ENCODE measurements at places on chromosomes 11 and 22. TPM values are rescaled to one million over a fixed set of nuclear protein-coding genes. Genes with fewer than 3 reads are reported as not detected.
A peak's percentile ranks its signal among the peaks of the same experiment; 100 is the strongest.

Gene PHF21A
- 38.3 TPM for total RNA-seq

Gene RASL10A
- 0.52 TPM for total RNA-seq

GRCh38 chr11:61173456-61173855 lies 12.2 kb upstream of the VPS37C start:
- H3K27me3 ChIP-seq = peaks cover 12% of the 10 kb centered on the region
- H3K27ac ChIP-seq = no peak overlapping the region
- no peaks in the 10 kb centered on the region for H3K36me3 ChIP-seq

DNA sequence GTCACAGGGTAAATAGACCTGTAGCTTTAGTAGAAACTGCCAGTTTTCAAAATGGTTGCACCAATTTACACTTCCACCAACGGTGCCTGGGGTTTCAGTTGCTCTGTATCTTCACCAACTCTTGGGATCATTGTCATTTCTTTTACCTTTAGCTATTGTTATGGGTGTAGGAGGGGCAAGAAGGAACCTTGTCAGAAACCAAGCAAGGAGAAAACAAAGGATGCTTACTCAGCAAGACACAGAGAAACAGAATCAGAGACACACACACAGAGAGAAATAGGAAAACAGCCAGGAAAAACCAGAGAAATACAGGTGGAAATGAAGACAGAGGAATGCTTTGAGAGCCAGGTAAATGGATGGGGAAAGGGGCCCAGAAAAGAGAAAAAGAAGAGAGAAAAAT lies 367.6 kb downstream of the MIAT start:
- H3K36me3 ChIP-seq = no peaks in the 10 kb centered on the region
- no peak overlapping the region for H3K27ac ChIP-seq
- H3K4me3 ChIP-seq = no peak overlapping the region
- peaks cover 10% of the 10 kb centered on the region for H3K27me3 ChIP-seq
- DNase-seq = no peak

DNA sequence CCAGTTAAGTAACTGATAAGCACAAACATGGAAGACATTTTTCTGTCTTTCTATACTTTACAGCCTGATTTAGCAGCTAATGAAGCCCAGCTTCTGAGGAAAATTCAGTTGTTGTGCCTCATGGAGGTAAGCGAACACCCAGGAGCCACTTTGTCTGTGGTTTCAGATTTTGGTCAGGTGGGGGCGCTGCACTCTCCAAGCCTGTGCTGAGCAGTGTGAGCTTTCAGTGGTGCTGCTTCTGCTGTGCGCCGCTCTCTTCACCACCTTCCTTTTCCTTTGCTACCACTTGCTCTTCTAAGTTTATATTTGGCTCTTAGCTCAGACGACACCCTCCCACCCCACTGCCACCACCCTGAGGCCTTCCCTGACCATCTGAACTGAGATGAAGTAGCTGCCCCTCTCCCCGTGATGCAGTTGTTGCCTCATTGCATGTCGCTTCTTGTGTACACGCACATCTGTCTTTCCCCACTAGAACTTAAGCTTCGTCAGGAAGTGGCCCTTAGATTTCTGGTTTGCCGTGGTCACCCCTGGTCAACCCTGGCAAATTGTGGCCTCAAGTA lies 14.0 kb downstream of the PSMD13 start:
- no peaks in the 10 kb centered on the region for H3K27me3 ChIP-seq
- no peak overlapping the region for H3K4me3 ChIP-seq
- H3K27ac ChIP-seq = no peak overlapping the region
- peaks cover 13% of the 10 kb centered on the region for H3K4me1 ChIP-seq
- peaks cover 71% of the 10 kb centered on the region for H3K36me3 ChIP-seq

- H3K36me3 ChIP-seq = no peaks in the 10 kb centered on the region
- no peaks in the 10 kb centered on the region for H3K4me1 ChIP-seq
- no peak overlapping the region for H3K27ac ChIP-seq
- no peak for DNase-seq
- H3K4me3 ChIP-seq = no peak overlapping the region
These were observed 34.7 kb upstream of the SEPTIN5 start for GRCh38 chr22:19679522-19680101.

DNA sequence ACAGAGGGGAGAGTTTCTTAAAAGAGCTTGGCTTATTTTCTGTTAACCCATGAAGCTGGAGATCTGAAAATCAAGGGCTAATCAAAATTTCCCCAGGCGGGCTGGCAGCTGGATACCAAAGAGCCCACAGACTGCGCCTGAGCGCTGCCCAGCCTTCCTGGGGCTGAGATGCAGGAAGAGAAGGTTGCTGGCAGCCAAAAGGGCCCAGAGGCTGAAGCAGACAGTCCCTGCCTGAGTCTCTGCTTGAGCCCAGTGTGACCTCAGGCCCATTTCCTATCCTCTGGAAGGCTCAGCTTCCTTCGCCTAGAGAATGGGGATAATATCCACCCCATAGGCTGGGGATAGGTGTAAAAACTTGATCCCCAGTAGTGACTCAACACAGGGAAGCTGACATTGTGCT lies 49.1 kb downstream of the ARRB1 start:
- H3K36me3 ChIP-seq = no peaks in the 10 kb centered on the region
- no peak for DNase-seq
- no peaks in the 10 kb centered on the region for H3K4me1 ChIP-seq
- H3K27me3 ChIP-seq = no peaks in the 10 kb centered on the region
- no peak overlapping the region for H3K27ac ChIP-seq

DNA sequence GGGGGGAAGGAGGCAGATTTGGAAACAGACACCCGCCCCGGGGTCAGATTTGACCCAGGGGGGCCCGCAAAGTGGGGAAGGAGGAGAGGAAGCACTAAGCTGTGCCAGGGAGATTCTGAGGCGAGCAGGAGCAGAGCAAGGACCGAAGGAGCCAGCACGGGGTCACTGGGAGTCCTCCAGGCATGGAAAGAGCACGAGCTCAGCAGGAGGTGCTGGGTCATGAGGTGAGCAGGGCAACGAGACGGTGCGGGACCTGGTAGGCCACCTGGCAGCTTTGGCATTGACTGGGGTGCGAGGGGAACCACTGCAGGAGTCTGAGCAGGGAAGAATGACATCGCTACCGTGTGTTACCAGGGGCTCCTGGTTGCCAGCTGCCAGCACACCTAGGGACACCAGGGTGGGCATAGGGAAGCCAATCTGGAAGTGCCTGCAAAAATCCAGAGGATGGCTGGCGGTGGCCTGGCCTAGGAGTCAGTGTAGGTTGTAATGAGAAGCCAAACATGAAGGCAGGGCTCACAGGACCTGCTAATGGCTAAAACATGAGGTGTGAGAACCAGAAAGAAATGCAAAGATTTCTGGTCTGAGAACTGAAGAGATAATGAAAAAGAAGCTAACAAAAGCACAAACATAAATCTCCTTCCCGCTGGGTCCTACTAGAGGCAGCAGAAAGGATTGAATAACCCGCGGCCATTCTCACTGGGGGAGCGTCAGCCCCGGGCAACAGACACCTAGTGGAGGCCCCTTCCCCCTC lies 63.5 kb downstream of the MICAL3 start:
- H3K27me3 ChIP-seq = no peaks in the 10 kb centered on the region
- H3K4me1 ChIP-seq = no peaks in the 10 kb centered on the region
- no peak overlapping the region for H3K4me3 ChIP-seq
- H3K36me3 ChIP-seq = no peaks in the 10 kb centered on the region

DNA sequence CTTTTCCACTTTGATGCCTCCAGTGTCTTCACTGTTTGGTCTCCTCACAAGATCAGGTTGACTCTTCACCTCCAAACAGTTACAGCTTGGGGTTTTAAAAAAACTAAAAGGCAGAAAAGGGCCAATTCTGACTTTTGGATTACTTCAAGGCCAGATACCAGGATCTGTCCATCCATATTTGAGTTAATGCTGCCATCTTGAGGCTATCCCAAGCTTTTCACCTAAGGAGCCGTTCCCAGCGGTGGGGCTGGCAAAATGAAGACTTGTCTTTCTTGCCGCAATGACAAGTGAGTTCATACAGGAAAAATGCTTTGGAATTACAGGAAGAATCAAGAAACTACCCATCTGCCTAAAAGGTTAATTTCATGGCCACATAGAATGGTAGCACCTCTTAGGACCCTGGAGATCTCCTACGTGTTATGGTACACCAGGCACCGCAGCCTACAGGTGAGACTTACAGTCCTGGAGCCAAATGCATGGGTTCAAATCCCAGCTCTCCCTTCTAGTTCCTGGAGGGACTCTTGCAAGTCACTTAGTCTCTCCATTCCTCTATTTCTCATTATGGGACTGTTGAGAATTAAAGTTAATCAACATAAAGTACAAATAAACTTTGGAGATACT lies 6.0 kb upstream of the OR5B21 start:
- peaks cover 10% of the 10 kb centered on the region for H3K4me1 ChIP-seq
- DNase-seq = no peak
- H3K36me3 ChIP-seq = no peaks in the 10 kb centered on the region

DNA sequence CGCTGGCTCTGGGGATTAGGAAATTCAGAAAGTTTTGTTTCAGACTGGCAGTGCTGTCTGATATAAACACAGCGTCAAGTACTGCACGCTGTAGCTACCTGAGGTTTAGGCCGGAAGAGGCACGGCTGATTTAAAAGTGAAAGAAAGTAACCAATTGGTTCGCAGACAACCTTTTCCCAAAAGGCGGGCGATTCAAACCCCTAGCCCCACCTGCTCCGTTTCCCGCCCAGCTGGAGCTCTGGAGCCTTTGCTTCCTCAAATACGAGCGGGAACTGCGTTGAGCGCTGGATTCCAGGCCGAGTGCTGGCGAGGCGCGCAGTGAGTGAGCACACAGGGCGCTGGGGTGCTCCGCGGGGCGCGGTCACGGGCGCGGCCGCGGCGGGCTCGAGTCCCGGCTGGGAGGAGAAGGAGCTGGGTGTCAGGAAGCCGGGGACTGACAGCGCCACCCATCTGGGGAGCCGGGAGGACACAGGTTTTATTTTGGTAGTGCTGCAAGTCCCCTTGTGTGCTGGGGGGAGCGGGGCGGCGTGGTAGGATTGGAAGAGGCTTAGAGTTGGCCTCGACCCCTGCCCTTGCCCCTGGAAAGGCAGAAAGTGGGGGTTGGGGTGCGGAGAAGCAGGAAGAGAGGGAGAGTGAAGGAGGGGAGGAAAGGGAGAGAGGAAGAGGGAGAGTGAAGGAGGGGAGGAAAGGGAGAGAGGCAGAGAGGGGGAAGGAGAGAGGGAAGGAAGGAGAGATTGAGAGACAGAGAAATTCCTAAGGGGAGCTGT lies 2.1 kb downstream of the FAM111A start:
- H3K4me3 ChIP-seq = peak overlapping the region; percentile 94
- H3K4me1 ChIP-seq = peaks cover 73% of the 10 kb centered on the region
- peaks cover 51% of the 10 kb centered on the region for H3K36me3 ChIP-seq
- H3K27me3 ChIP-seq = no peaks in the 10 kb centered on the region
- peak; percentile 75 for DNase-seq

DNA sequence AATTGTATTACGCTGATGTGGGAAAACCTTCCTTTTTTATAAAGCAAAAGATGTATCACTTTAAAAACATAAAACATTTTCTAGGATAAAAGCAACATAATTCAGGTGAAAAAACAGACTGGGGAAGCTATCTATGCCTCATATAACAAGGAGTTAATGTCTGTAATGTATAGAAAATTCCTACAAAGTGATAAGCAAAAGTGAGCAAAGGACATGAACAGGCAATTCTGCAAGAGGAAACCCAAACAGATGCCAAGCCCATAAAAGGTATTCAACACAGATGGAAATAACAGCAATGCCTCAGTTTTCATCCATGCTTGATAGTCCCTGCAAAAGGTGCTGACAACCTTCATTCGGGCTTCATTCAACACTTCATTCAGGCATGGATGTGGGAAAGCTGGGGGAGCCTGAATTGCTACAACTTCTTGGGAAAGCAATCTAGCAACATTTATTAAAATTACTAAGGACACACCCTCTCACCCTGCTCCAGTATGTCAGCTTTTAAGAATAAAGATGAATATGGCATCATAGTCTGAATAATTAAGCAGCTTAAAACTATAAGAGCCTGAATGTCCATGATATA lies 39.3 kb downstream of the KCNQ1OT1 start:
- no peaks in the 10 kb centered on the region for H3K27me3 ChIP-seq
- no peak overlapping the region for H3K27ac ChIP-seq
- H3K4me1 ChIP-seq = no peaks in the 10 kb centered on the region
- H3K4me3 ChIP-seq = no peak overlapping the region

DNA sequence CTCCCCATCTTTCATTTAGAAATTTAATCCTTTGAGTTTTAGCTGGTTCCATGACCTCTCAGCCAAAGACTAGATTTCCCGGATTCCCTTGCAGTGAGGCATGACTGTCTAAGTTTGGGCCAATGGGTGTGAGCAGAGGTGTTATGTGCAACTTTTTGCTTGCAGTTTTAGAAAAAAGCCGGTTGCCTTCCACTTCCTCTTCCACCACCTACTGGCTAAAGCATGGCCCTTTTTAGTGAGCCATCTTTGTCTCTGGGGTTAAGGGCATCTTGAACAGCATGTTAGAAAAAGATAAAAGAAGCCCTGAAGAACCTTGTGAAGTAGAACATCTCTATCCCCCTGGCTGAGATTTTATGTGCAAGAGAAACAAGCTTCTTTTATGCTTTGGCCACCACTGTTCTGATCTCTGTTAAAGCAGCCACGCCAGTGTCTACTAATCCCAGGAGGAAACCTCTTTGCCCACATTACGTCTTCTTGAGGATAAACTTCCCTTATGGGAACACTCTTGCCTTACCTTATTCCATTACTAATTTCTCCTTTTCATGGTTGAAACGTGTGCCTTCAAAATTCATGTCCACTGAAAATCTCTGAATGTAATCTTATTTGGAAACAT lies 279.9 kb downstream of the TENM4 start:
- no peak for DNase-seq
- H3K36me3 ChIP-seq = no peaks in the 10 kb centered on the region
- no peak overlapping the region for H3K27ac ChIP-seq
- no peaks in the 10 kb centered on the region for H3K4me1 ChIP-seq
- H3K27me3 ChIP-seq = no peaks in the 10 kb centered on the region

DNA sequence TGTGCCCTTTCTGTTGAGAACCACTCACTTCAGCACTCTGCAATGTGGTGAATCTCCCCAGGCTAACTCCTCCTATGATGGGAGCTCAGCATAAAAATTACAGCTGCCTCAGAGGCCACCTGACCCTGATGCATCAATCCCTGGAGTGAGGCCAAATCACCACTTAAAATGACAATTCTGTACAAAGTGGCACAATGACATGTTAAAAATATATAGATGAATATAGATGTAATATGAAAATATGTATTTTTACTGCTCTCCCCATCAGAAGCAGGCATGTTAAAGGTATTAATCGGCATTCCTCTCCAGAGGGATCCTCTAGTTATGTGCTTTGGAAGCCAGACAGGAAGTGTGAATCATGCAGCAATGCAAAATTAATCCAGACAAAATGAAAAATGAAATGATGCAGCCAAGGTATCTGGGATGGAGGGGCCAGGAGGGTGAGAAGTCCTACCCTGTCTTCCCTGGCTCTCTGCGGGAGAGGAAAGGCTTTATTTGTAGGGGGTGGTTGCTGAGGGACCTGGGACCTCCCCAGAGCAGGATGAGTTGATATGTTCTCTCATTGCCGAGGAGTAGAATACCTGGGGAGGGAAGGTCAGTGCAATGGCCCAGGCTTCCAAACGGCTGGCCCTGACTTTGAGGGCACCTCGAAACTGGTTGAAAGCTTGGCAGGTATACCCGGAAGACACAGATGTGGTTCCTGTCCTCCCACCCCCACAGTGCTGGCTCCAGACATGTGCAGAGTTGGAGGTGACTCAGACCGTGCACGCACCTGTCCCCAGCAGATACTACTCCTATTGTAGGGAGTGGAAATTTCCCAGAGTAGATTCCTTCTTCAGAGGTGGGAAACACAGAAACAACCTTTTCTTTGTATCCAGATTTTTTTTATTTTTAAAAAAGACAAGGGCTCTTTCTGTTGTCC lies 347.9 kb upstream of the NCAM1 start:
- no peak overlapping the region for H3K27ac ChIP-seq
- H3K4me3 ChIP-seq = no peak overlapping the region
- DNase-seq = no peak
- no peaks in the 10 kb centered on the region for H3K4me1 ChIP-seq
- peaks cover 27% of the 10 kb centered on the region for H3K27me3 ChIP-seq

All from activated T-helper 2 cell treated with anti-CD3 and anti-CD28 coated beads, Interferon-gamma antibody, Interleukin-2, Interleukin-4, amounts not matched to agents 10 μg/mL and 5 μg/mL and 100 μg/mL, durations not matched to agents 14 hours and 24 hours and 36 hours (primary cell).